A549 treated with dexamethasone at 1 μM for 4 hours (cell line): ENCODE measurements at places on chromosomes 1 and 21. TPM values are rescaled to one million over a fixed set of nuclear protein-coding genes. Genes with fewer than 3 reads are reported as not detected.

Gene ANKRD45
- total RNA-seq, result 0.11 to 0.19 TPM (median 0.16 TPM) in 4 of 5 replicates, not detected in the other

Gene ZMYND12
- 0.27 to 0.69 TPM (median 0.39 TPM) in 5 replicates for total RNA-seq

Gene MYOG
- not detected in 5 replicates for total RNA-seq

Gene C1orf116
- total RNA-seq, result 3.9 to 6.8 TPM (median 5.9 TPM) in 5 replicates

Gene MSH4
- total RNA-seq, result 0.02 to 0.03 TPM in 2 of 5 replicates, not detected in the others

Gene OLIG2
- 0.02 TPM in 1 of 5 replicates, not detected in the others for total RNA-seq

Gene GBP5
- 0.01 to 0.08 TPM in 2 of 5 replicates, not detected in the others for total RNA-seq

Gene CRYBG2
- 1.1 to 2.1 TPM (median 1.5 TPM) in 5 replicates for total RNA-seq

Gene SHE
- total RNA-seq, result 0.10 to 0.19 TPM (median 0.17 TPM) in 5 replicates

Gene RAB42
- 2.5 to 4.0 TPM (median 3.1 TPM) in 5 replicates for total RNA-seq

Gene GJC2
- 0.14 to 0.47 TPM (median 0.27 TPM) in 5 replicates for total RNA-seq

Gene BACE2
- 22.3 to 24.5 TPM (median 23.6 TPM) in 5 replicates for total RNA-seq

Gene SPATA21
- total RNA-seq, result 0.04 to 0.12 TPM (median 0.04 TPM) in 3 of 5 replicates, not detected in the others

Gene SLFNL1
- total RNA-seq, result 0.02 to 0.07 TPM (median 0.04 TPM) in 4 of 5 replicates, not detected in the other

Gene ANKRD34A
- 0.24 to 0.47 TPM (median 0.35 TPM) in 5 replicates for total RNA-seq

Gene TMPRSS3
- total RNA-seq, result 0.09 to 0.53 TPM (median 0.21 TPM) in 5 replicates

Gene LDLRAP1
- total RNA-seq, result 8.0 to 11.4 TPM (median 9.9 TPM) in 5 replicates

Gene RNF2
- total RNA-seq, result 18.6 to 22.2 TPM (median 19.6 TPM) in 5 replicates

Gene SERTAD4
- total RNA-seq, result 0.28 to 1.1 TPM (median 0.69 TPM) in 5 replicates

Gene MXRA8
- 0.07 to 0.29 TPM (median 0.12 TPM) in 4 of 5 replicates, not detected in the other for total RNA-seq

Gene CD34
- 0.02 to 0.05 TPM in 2 of 5 replicates, not detected in the others for total RNA-seq

Gene GJA9
- 0.05 to 0.06 TPM (median 0.05 TPM) in 3 of 5 replicates, not detected in the others for total RNA-seq

Gene KPRP
- total RNA-seq, result not detected in 5 replicates

Gene LRRC8D
- 29.2 to 37.1 TPM (median 36.4 TPM) in 5 replicates for total RNA-seq

Gene GBP7
- not detected in 5 replicates for total RNA-seq

Gene RGS18
- not detected in 5 replicates for total RNA-seq

Gene LRRC53
- total RNA-seq, result not detected in 5 replicates

Gene SHC1
- 209 to 336 TPM (median 304 TPM) in 5 replicates for total RNA-seq

Gene PRELP
- total RNA-seq, result 0.01 to 0.04 TPM (median 0.01 TPM) in 3 of 5 replicates, not detected in the others

Gene TNFRSF8
- 0.08 to 0.13 TPM (median 0.12 TPM) in 5 replicates for total RNA-seq

Gene CFAP141
- total RNA-seq, result 0.34 TPM in 1 of 5 replicates, not detected in the others
